ENCODE measurements at places on chromosomes 12 and 14. TPM values are rescaled to one million over a fixed set of nuclear protein-coding genes. Genes with fewer than 3 reads are reported as not detected.

DNA sequence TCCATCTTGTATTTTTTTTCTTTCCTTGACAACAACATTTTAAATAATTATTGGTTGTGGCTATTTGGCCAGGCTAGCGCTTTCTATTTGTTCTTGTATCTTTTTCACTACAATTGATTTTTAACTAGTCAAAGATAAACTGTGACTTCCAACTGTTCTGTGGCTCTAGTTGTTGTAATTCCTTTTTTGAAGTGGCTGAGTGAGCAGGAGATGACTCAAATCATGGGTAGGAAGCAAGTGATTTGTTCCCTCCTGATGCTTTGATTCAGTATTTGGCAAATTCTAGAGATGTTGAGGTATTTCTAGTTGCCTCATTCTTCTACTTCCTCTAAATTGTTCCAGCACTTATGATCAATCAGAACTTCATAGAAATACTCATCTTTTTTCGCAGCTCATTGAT lies 633.5 kb downstream of the RERGL start:
- peak; percentile 31 for DNase-seq

GRCh38 chr12:53695152-53696145 lies 19.6 kb upstream of the ATP5MC2 start:
- DNase-seq = no peak

DNA sequence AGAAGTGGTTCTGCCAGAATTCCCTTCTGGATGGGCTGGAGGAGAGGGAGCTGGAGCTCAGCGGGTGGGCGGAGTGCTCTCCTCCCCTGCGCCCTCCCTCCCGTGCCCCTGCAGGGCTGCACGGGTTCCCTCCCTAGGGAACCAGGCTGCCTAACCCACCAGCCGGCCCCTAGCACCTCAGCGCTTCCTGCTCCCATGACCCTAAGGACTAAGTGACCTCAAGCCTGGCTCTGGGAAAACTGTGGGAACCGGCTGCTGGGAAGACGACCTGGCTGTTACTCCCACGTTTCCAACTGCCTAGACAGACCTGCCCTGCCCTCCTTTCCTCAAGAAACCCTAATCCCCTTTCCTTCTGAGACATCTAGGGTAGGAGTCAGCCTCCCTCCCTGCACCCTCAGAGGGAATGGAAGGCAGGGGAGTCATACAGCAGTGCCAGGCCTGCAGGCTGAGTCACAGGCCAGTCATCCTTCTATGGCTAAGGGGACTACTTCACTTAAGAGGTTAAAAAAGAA lies 31.5 kb downstream of the SLC6A12 start:
- DNase-seq = no peak

- no peak for DNase-seq
These were observed 42.7 kb downstream of the GTF2A1 start for GRCh38 chr14:81178063-81178462.

DNA sequence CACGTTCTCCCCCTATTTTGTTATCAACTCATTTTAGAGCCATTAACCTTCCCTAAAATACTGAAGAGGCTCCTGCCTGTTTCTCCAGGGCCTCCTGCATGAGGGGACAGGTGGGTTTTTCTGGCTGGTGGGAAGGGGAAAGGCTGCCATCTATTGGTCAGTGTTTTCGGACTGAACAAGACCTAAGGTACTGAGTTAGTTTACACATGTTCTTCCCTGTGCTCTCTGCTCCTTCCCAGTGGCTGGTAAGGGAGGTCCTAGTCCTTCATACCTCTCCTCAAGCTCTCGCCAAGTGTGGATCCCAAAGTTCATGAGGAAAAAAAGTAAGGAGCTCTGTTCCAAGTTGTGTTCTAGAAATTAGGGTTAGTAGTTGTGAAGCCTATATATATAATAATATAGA lies 357.5 kb downstream of the FSCB start:
- no peak for DNase-seq

GRCh38 chr12:111160350-111161241 lies 208.3 kb downstream of the PHETA1 start:
- no peak for DNase-seq

DNA sequence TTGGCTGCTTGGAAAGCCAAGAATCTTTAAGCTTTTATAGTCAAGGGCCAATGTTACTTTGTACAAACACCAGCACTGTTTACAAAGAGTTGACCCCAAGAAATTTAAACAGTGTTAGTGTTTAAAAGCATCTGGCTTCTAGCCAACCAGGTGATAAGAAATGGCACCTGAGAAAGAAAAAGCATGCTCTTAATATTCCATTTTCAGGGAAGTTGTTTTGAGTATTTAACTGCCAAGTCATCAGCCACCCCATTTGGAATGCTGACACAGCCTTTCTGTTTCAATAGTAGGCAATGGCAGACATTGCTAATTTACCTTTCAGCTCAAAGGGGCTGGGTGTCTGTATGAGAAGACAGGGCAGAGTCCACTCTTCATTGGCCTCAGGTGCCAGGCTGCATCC lies 3.7 kb upstream of the SLC35F4 start:
- no peak for DNase-seq

DNA sequence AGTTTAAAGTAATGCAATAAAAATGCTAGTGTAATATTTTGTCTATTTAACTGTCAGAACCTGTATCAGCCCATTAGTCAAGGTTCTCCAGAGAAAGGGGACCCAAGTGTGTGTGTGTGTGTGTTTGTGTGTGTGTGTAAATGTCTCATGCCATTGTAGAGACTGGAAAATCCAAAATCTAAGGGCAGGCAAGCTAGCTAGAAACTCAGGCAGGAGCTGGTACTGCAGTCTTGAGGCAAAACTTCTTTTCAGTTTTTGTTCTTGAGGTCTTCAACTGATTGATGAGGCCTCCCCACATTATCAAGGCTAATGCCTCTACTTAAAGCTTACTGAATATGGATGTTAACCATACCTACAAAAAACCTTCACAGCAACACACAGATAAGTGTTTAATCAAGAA lies 126.7 kb downstream of the PRKD1 start:
- DNase-seq = no peak

- DNase-seq = no peak
These were observed 18.5 kb upstream of the CCDC175 start for GRCh38 chr14:59595071-59595470.

DNA sequence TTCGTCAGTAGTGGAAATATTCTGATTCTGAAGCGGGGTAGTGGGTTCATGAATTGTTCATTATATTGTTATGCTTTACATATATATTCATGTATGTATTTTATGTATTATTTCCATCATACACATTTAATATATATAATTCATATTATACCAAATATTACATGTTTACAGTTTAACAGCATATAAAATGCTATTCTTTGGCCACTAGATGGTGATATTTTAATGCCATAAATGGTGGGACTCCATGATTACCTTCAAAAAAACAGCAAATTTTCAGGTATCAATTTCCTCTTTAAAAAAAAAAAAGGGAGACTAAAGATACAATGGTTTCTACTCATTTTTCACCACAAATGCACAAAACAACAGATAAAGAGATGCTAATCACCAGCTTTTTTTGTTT lies 41.0 kb downstream of the BDKRB1 start:
- no peak for DNase-seq

GRCh38 chr12:24025153-24025798 lies 75.8 kb upstream of the SOX5 start:
- no peak for DNase-seq

DNA sequence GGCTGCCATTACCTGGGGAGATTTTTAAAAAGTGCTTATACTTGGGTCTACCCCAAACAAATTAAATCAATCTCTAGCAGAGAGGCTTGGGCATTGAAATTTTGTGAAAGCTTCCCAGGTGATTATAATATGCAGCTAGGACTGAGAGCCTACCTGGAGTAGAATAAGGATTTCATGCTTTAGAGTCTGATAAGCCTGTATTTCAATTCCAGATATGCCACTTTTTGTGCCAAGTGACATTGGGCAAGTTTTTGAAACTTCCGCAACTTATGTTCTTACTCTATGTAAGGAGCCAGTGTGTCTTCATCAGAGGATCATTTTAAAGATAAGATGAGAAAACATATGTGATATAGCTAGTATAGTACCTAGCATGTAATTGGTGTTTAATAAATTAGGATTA lies 159.8 kb upstream of the LRIG3 start:
- no peak for DNase-seq

- no peak for DNase-seq
These were observed 5.8 kb downstream of the NID2 start for GRCh38 chr14:52063052-52063462.

DNA sequence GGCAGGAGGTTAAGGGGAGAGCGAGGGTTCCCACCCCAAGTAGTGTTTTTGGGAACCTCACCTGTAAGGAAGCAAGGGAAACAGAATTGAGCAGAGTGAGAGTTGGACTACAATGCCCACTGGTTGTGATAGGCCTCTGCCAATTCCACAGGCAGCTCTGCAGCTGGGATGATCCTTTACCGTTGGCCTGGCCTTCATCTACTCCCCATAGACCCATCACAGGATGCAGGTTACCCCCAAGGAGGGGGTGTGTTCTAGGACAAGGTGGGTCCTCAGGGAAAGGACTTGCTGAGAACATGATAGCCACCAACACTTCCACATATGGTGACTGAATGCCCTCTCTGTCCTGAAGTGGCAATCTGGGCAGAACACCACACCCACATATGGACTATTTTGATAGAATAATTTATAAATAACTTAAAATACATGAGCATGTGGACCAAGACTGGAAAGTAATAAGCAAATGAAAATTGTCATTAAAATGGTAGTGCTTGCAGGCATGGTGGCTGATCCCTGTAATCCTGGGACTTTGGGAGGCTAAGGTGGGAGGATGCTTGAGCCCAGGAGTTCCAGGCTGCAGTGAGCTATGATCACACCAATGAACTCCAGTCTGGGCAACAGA lies 8.4 kb downstream of the PHLDA1 start:
- no peak for DNase-seq

GRCh38 chr12:67624355-67624754 lies 24.2 kb upstream of the DYRK2 start:
- no peak for DNase-seq

DNA sequence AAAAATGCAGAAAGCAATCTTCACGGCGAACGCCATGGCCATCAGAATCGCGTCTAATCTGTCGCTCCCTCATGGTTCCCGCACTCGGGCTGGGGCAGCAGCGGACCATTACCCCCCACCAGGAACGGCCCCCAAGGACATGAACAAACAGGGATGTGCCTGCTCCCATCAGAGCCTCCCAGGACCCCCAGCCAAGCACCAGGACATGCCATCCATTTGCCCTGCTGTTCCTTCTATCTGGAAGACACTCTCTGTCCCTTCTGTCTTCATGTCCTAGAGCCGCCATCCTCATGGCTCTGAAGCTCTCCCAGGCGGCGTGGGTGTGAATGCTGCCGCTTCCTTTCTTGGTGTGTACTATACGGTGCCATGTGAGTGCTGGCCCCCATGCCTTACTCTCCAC lies 371.8 kb downstream of the BCL11B start:
- no peak for DNase-seq

- no peak for DNase-seq
These were observed 184.4 kb upstream of the SLC38A2 start for GRCh38 chr12:46556819-46557524.

DNA sequence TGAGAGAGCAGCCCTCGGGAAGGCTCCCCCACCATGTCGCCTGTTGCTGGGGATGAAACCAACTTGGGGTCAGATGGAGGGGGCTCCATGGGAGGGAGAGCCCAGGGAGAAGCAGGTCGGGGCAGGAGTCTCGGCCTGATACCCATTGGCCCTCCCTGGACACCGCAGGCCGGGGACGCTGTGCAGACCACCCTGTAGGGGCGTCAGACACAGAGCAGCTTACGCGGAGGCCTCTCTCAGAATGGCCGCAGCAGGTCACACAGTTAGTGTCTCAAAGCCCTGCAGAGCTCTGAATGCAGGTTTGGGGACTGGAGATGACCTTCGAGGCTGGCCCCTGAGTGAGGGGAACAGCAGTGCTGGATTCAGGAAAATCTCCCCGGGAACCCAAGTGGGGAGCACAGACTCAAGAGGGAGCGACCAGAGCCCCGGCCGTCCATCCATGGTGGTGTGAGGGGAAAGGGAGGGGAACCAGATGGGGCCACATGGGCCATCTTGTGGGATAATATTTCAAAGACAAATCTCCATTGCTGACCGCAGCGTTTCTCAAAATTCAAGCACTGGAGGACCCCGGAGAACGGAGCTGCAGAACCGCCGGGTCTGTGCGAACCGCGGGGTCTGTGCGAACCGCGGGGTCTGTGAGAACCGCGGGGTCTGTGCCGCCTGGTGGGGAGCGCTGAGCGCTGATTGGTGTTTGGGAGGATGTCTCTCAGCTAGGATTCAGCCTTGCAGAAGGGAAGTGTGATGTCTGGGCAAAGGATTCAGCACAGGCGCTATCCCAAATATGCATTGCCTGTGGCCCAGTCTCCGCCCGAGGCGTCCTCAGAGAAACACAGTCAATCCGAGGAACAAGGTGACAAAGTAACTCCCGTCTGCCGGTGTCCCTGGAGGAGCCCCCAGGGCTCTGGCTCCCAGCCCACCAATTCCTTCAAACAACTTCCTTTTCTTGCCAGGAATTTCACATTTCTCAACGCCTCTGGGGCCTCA lies 324.4 kb upstream of the RTL1 start:
- no peak for DNase-seq

DNA sequence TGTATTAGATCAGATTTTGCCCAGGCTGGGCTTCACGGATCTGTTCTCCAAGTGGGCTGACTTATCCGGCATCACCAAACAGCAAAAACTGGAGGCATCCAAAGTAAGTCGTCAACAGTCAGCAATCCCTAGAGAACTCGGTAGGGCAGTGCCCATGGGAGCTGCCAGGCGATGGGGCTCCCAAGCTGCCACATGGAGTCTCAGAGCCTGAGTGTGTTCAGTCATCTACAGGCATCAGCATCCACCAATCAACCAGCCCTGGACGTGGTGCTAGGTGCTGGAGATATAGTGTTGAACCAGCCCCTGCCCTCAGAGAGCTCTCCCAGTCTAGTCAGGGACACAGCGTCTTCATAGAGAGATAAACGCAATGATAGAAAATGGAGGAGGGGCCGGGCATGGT lies 6.9 kb downstream of the SERPINA4 start:
- DNase-seq = no peak

The DYNC1H1 gene
- 402 TPM for total RNA-seq

The TAMALIN gene
- total RNA-seq = 2.9 TPM

The RPS26 gene
- total RNA-seq = 3,636 TPM

The PTPRO gene
- total RNA-seq = 1.3 TPM

The LMNTD1 gene
- not detected for total RNA-seq

The IL26 gene
- total RNA-seq = not detected

The RNASE3 gene
- total RNA-seq = not detected

The PFDN5 gene
- total RNA-seq = 353 TPM

The SMCO2 gene
- total RNA-seq = not detected

The ABCC9 gene
- 0.23 TPM for total RNA-seq

The WDHD1 gene
- total RNA-seq = 19.6 TPM

The VASH1 gene
- total RNA-seq = 2.9 TPM

The TSPAN9 gene
- total RNA-seq = 20.5 TPM
